ENCODE measurements at places on chromosomes 7 and 10. TPM values are rescaled to one million over a fixed set of nuclear protein-coding genes. Genes with fewer than 3 reads are reported as not detected.
A peak's percentile ranks its signal among the peaks of the same experiment; 100 is the strongest.

PLEKHS1 gene
- total RNA-seq: 0.75 TPM

MLLT10 gene
- total RNA-seq: 33.0 TPM

SOSTDC1 gene
- total RNA-seq: 0.12 TPM

DNA sequence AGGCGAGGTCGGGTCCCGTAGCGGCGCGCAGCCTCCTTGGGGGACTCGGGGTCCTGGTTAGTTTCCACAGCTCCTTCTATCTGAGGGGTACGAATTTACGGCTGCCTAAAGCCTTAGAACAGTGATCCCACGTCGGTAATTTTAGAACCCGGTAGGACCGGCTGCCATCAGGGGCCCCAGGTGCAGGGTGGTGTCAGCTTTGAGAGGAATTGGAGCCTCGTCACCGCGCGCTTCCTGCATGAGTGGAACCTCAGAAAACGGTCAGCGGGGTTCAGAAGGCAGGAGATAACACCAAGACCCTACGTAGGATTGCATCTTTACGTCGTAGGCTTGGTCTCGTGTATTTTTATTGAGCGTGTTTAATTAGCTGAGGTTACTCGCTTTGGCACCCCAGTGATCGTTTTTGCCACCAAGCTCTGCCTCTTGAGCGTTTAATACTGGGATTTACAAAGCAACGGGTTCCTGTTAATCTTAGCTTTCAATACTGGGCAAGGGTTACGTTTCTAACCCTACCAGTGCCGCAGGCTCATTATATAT, 443 bp downstream of the RNF32 start:
- no peak for DNase-seq

- no peak for DNase-seq
These were observed 15.9 kb downstream of the CUL2 start for GRCh38 chr10:35074266-35074665.

DNA sequence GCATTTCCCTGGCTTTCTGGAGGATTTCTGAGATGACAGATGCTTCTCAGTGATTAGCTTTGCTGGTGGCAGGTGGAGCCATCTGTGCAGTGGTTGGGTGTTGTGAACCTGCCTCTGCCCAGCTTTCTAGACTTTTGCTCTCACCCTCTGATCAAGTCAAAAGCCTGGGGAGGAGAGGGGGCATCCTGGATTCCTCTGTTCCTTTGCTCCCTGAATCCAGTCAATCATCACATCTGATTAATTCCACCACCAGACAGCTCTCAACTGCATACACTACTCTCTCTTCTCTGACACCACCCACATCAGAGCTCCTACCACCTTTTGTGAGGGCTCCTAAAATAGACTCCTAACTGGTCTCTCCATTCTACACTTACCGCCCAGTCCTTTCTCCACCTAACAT, 283.5 kb downstream of the WDR11 start:
- no peak for DNase-seq

GRCh38 chr10:66218981-66219587, 706.8 kb upstream of the LRRTM3 start:
- no peak for DNase-seq

- no peak for DNase-seq
These were observed 93.2 kb downstream of the REEP3 start for GRCh38 chr10:63614371-63614891.

DNA sequence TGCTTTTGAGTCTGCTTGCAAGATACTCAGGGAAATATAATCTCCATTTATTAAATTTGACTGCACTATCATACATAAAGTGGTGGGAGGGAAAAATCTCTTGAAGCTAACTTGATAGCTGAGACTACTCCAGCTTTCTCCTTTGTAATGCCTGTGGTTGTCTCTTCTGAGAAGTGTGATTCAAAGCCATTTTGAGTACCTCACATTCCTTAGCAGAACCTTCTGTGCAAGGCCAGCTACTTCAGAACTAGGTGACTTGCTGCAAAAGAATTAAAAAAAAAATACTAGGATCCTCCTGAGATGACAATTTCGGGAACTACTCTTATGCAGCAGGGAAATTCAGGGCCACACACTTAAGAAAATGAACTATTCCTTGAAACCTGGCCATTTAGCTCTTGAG, 294.8 kb downstream of the MDFIC start:
- no peak for DNase-seq

DNA sequence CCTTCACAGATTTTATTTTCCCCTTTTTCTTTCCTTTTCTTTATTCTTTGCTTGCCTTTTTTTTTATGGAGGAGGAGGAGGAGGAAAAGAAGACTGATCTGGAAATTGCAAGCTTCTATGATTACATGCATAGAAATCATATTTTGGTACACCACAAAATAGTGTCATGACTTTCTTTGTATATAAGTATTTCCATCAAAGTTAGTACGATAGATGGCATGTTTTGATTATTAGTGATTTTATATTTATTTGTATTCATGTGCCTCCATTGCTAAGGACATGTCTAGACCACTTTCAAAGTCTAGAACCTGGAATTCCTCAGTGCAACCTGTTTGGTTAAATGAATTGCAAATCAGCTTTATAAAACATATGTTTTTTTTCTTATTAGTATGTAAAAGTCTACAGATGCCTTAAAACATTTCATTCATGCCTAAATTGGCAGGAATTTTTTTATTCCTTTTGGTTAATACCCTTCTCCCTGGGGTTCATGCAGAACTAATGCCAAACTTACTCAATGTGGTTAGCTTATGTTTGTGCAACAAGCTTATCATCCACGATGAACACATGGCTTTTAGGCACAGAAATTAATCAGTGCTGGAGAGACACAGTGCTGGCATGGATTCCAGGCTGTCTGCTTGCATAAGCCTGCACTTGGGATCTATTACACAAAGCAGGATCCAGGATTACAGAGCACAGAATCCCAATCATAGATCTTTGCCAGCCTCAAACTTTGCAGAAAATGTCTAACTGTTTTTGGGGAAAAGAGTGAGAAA, 213.1 kb downstream of the CHRM2 start:
- peak; percentile 65 for DNase-seq

DNA sequence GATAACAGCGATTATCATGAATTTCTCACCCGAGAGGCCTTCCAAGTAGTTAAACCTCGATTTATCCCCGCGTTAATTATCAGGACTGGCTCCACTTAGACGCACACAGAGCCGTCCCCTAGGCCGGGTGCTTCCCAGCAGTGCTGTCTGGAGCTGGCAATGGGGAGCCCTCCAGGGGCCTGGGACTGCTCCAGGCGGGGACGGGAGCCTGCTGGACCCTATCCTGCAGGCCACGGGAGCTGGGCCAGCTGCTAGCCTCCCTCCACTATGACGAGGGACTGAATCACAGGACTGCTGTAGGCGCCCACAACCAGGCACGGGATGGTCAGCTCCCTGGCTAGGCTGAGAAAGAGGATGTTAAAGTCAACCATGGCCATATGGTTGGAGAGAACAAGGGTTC, 229.1 kb downstream of the ELFN1 start:
- no peak for DNase-seq
